HFFc6 (cell line): ENCODE measurements at places on chromosomes 7 and 10.
A peak's percentile ranks its signal among the peaks of the same experiment; 100 is the strongest.

GRCh38 chr7:50262916-50263690, 41.4 kb upstream of the IKZF1 start:
- no peak for DNase-seq

DNA sequence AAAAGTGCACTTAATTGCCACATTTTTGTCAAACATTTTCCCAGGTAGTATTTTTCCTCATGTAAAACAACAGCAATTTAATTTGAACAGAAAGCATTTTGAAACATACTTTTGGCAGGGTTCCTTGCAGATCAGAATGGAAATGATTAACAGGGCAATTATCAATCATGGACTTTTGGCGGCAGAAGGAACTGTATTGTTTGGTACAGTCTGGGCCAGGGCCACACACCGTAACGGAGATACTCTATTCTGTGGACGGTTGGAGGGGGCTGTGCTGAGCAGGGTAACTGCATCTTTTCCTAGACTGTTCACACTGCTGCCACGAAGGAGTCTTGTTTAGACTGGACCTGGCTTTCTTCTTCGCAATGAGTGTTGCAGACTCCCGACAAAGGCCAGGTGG, 62.3 kb downstream of the EGFR start:
- DNase-seq = no peak

GRCh38 chr10:75406462-75407223, 5.1 kb upstream of the ZNF503 start:
- DNase-seq = no peak

GRCh38 chr10:60350400-60350799, 39.3 kb downstream of the ANK3 start:
- no peak for DNase-seq

GRCh38 chr7:15751191-15751701, 64.8 kb upstream of the MEOX2 start:
- DNase-seq = peak; percentile 64

GRCh38 chr7:147869456-147869855, 721.1 kb upstream of the C7orf33 start:
- no peak for DNase-seq

DNA sequence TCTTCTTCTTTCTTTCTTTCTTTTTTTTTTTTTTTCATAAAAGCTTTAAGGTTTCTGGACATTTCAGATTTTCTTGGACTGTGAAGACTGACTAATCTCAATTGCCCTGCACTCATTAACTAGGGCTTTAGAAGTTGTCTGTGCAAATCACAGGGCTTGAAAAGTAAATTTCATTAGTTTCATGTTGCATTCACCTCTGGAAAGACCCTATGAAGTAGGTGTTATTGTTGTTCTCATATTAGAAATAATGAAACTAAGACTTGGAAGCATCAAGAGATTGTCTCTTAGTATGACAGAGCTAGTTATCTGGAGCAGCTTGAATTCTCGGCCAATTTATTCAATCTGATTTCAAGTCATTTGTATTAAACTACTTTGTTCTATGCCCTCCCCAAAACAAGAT, 28.2 kb upstream of the SEMA3D start:
- DNase-seq = no peak

GRCh38 chr7:43454936-43455518, 127.9 kb upstream of the STK17A start:
- DNase-seq = peak; percentile 49

DNA sequence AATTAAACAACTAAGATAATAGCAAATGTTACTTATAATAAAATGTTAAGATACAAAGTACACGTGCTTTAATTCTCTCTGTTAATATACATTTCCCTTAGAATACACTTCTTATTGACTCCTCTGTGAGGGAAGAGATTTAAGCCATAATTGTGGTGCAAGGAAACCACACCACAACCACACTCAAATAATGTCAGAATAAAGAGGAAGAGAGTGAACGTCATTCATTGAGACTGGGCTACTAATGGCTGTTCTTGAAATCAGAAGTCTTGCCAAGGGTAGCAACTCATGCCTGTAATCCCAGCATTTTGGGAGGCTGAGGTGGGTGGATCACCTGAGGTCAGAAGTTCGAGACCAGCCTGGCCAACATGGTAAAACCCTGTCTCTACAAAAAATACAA, 10.0 kb downstream of the FAM171A1 start:
- DNase-seq = no peak

- DNase-seq = no peak
Measured at GRCh38 chr7:98282703-98283102, 1.2 kb downstream of the BRI3 start.

- DNase-seq = peak; percentile 70
Measured at GRCh38 chr10:30775779-30776591, 146.4 kb upstream of the LYZL2 start.

GRCh38 chr7:42084263-42084662, 152.7 kb downstream of the GLI3 start:
- no peak for DNase-seq

- DNase-seq = no peak
Measured at GRCh38 chr7:3649678-3650440, 348.8 kb downstream of the SDK1 start.

DNA sequence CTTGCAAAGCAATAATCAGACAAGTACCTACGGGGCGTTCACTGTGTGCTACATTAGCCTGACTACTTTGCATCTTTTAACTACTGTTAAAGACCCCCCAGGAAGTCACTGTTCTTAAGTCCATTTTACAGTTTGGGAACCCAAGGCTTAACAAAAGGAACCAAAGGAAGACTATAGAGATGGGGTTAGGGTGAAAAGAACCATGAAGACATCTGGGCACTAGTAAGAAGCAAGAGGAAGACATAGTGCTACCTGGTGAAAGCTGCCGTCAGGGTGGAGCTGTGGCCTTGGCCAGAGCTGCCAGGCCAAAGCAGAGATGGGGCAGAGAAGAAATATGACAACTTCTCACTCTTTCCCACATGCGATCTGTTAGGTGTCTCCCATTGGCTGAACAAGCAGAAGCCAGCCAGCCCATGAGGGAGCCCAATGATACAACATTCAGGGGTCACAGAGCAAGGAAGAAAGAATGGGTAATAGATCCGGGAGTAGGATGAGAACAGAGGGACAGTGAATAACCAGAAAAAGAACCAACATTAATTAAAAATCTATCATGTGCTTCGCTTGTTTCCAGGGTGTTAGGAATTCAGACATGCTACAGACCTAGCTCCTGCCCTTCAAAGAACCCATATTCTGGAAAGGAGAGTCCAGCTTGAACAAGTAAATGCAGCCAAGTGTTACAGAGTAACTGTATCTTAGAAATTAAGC, 85.4 kb downstream of the ARID5B start:
- no peak for DNase-seq

DNA sequence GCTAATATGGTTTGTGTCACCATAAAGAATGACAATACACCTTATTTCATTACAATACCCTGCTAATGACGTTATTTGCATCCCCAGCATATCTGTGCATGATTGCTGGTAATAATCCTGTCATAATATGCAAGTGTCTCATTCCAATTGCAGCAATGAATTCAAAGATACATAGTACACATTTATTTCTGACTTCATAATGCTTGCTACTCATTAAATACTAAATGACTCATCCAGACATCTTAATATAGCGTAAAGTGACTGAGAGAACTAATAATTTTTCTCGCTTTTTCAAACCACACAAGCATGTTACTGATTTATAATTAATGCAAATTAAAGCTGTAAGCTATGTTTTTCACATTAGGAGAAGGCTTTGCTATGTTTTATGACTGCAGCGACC, 234.7 kb upstream of the MDFIC start:
- no peak for DNase-seq

GRCh38 chr10:63260860-63261251, 127.7 kb downstream of the NRBF2 start:
- DNase-seq = no peak

- DNase-seq = peak; percentile 17
Measured at GRCh38 chr7:103636153-103636552, 190.1 kb upstream of the SLC26A5 start.

GRCh38 chr7:34087892-34088891, 182.9 kb downstream of the BMPER start:
- DNase-seq = peak; percentile 44

GRCh38 chr10:77162697-77163096, 474.9 kb downstream of the KCNMA1 start:
- peak; percentile 76 for DNase-seq

DNA sequence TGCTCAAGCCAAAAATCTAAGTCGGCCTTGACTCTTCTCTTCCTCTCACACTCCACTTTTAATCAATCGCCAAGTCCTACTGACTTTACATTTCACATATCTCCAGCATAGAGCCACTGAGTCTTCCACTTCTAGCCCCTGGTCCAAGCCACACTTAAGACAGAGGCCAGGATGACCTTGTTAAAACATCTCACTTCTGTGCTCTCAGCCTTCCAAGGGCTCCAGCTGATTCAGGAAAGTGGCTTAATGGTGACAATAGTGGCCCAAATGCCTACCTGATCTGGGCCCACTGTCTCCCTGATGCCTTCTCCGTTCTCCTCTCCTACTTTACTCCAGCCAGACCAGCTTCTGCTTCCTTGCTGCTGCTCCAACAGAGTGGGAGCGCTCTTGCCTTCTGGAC, 4.4 kb downstream of the TBATA start:
- DNase-seq = no peak

DNA sequence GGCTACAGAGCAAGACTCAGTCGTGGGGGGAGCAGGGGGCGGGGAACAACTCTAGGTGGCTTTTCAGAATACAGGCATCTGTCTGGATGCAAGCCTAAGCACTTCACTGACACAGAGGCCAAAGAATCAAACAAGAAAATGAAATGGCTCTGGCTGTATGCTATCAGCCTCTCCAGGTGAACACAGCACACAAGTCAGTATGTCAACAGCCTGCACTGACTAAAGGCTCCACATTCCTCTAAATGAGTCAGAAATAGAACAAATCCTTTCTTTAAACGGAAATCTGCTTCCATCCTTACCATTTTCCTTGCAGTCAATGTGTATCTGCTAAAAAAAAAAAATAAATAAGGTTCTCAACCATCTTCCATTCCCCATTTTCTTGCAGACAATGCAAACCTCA, 88.3 kb downstream of the ARMH3 start:
- peak; percentile 39 for DNase-seq

DNA sequence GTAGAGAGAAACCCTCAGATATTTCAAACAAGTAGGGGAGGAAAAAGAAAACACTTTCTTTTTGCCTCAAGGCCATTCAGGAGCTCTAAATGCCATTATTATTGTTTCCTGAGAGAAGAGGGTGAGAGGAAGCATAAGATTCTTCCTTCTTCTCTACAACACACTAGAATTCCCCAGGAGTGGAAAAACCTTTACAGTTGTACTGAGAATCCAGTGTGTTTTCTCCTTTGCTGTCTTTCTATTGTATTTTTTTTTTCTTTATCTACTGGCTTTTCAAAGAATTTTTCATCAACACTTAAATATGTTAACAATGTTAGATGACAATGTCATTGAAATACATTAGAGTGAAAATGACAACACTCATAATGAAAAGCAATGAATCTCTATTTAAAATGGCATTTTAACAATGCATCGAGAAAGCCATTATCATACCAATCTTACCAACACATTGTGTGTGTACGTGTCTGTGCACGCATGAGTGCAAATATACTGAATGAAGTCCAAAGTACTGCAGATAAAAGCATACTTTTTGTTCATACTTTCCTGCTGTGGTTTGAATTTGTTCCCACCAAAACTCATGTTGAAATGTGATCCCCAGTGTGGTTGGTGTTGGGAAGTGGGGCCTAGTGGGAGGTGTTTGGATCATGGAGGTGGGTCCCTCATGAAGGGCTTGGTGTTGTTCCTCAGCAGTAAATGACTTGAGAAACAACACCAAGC, 24.2 kb upstream of the MACC1 start:
- DNase-seq = peak; percentile 7

DNA sequence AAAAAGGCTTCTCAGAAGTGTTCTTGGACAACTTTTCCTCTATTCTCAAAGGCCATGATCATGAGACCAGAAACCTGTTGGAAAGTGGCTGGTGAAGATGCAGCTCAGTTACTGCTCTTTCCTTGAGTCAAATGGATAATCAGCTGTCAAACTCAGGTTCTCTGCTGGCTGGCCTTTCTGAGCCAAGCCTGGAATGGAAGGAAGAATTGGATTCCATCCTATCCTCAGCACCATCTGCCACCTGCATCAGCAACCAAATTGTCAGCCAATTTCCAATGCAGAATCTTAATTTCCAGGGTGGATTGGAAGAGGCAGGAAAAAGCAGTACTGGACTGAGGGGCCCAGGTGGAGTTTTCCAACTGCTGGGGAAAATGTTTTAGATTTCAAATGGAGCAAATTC, 631.7 kb downstream of the KCNMA1 start:
- DNase-seq = no peak

DNA sequence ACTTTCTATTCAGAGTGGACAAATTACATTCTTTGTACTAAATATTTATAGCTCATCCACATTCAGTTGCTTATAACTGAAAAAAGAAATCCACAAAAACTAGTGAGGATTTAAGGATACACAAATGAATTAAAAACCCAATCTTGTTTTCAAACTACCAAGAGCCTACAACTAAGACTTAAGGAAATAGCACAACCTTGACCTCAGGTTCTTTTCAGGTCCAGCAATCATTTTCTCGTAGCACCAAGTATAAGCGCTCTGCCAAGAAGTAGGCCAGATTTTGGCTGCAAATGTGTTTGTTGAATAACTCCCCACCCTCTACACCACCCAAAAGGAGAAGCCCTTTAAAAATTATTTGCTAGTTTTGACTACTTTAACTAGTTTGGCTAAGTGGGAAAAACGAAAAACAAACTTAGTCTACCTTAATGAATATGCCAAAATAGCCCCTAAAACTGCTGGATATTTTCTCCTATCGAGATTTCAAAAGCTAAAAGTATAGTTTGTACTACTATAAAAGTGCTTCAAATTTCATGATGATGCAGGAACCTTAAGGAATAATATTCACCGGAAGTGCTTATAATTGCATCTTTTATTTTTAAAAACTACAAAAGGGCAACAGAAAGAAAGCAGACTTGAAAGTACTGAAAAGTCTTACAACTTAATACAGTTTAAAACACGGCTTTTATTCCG, 2.7 kb upstream of the KMT2E start:
- no peak for DNase-seq
